Activated CD4-positive, alpha-beta T cell treated with anti-CD3 and anti-CD28 coated beads, Interleukin-2, amount 10 ng/mL, durations not matched to agents 24 days and 14 days (primary cell): ENCODE measurements at places on chromosomes 7 and 10. TPM values are rescaled to one million over a fixed set of nuclear protein-coding genes. Genes with fewer than 3 reads are reported as not detected.

- H3K36me3 ChIP-seq, result no peaks in the 10 kb centered on the region
- DNase-seq, result no peak
- H3K27ac ChIP-seq, result no peak overlapping the region
- no peaks in the 10 kb centered on the region for H3K4me1 ChIP-seq
- H3K27me3 ChIP-seq, result peaks cover 7% of the 10 kb centered on the region
- no peak overlapping the region for H3K4me3 ChIP-seq
Observed at GRCh38 chr7:141208539-141208938, 134.7 kb downstream of the TMEM178B start.

GRCh38 chr10:21167288-21168010 is 270.3 kb upstream of the NEBL start:
- no peak overlapping the region for H3K27ac ChIP-seq
- peaks cover 16% of the 10 kb centered on the region for H3K27me3 ChIP-seq
- no peaks in the 10 kb centered on the region for H3K36me3 ChIP-seq
- H3K4me3 ChIP-seq, result no peak overlapping the region

The SPAM1 gene
- total RNA-seq, result not detected in 2 replicates

The KLHL7 gene
- 16.1 and 20.0 TPM in 2 replicates for total RNA-seq

The DPYSL4 gene
- 32.5 TPM in 2 replicates for total RNA-seq
